ENCODE measurements at places on chromosomes 2 and 18.

GRCh38 chr2:167342769-167343168, 454.5 kb downstream of the XIRP2 start:
- DNase-seq: no peak

DNA sequence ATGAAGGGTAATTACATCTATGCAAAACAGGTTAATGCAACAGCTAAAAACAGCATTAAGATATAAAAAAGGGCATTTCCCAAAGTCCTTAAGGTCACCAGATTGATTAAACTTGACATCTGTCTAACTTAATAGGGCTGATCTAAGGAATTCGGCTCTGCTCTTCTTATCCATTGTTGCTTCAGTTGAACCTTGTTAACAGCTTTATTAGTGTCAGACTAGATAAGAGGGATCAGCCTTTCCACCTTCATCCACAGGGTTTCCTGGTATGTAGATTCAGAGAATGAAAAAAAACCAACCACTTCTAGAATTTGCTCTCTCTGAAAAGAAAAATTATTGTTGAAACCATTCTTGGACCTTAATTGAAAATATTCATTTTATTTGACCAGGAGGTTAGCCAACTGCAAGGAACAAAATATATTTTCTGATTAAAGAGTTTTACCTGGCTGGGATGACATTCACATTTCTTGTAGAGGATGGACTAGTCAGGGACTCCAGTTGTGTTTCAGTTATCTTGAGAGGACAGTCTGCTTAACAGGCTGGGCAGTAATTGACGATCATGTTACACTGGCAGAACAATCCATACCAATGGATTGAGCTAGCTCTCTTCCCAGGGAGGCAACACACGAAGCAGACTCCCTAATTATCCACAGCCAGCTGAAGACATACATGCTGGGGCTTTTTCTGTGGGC, 357.4 kb upstream of the ACVR2A start:
- no peak for DNase-seq

DNA sequence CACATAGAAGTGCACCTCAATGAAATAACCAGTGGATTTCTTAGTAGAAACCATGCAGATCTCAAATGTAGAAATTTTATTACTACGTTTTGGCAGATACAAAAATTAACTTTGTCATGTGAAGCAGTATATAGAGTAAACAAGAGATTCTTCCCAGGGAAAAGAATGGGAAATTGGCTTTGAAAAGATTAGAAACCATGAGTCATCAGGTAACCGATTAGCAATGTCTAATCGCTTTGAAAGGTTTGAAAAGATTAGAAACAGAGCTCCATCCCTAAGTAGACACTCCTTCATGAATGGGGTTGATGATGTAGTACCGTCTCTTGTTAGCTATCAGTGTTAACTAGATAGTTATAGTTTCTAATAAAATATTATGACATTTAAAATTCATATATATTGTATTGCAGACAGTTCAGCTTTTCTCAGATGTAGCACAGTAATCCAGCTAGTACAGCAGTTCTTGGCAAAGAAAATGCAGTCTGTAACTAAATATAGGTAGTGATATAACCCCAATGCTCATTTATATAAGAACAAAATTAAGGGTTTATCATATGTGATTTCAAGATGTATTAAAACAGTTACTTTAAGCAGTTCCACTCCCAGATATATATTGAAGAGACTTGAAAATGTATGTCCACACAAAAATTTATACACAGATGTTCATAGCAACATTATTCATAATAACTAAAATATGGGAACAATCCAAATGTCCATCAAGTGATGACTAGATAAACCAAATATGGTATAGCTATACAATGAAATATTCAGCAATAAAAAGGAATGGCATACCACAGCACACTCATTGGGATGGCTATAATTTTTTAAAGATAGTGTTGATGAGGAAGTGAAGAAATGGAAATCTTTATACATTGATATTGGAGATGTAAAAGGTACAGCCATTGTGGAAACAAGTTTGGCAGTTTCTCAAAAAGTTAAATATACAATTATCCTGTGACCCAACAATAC, 113.9 kb downstream of the PTPN4 start:
- no peak for DNase-seq

GRCh38 chr2:136482006-136482405, 283.3 kb upstream of the THSD7B start:
- no peak for DNase-seq

DNA sequence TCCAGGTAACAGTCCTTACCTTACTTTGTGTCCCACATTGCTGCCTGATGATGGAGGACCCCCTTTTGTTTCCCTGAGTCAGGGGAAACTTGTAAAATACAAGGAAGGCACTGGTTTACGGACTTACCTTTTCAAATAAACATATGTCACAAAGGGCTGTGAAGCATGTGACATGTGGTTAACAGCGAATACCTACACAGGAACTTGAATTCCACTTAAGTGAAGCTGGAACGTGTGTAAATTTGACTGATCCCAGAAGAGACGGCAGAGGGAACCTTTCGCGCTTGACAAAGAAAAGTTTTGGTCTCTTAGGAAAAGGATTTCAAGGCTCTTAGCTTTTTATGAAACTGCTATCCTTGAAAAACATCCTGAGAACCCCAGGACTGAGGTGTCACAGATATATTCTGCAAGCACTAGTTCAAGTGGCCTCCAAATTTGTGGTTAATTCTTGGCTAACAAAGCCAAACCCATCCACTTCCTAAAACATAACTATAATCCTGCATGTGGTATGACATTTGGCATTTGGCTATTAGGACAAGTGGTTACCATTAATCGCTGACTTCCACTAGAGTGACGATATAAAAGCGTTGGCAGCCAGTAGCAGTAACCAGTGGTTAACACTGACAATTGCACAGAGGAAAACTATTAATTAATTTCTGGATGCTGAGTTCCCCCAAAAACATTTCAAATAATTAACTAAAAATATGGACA, 55.6 kb downstream of the ITGB6 start:
- DNase-seq: no peak

DNA sequence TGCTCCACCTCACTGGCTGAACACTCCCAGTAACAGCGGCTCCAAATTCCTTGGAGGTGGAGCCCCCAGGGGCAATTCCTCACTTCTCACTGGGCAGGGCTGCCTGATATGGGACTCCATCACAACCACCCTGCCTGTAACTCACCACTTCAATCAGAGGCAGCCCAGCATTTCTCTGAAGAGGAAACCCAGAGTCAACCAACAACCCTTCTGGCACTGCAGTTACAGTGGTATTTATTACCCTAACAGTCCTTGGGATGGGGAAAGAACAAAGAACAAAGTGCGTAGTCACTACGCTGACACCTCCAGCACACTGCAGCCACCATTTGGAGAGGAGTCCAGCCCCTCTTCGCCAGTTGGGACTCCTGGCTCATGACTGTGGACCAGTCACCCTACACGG, 85.7 kb upstream of the GALNT13 start:
- DNase-seq: no peak

- no peak for DNase-seq
These were observed 31.8 kb upstream of the OTOS start for GRCh38 chr2:240172071-240172895.

DNA sequence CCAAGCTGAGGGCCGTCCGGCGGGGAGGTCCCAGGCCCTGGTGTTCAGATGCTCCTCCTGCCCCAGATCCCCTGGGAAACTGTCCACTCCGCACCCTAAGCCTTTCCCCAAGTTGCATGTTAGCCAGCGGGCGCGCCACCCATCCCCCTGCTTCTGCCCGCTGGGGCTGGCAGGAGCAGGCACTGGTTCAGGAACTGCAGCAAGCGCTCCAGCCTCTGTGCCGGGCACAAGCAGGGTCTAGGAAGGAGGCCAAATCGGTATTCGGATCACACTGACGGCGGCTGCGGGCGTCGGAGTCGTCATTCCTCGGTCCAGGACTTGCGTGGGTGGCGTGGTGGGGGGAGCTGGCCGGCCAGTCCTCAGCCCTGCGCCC, 53.7 kb downstream of the FAM168B start:
- no peak for DNase-seq

- no peak for DNase-seq
These were observed 43.5 kb downstream of the CALCRL start for GRCh38 chr2:187404431-187405110.

- DNase-seq: no peak
These were observed 27.5 kb downstream of the OSBPL1A start for GRCh38 chr18:24370120-24370519.
